ENCODE measurements at places on chromosomes 12 and 14.

- DNase-seq = no peak
These were observed 46.5 kb downstream of the SPATS2 start for GRCh38 chr12:49413796-49414195.

DNA sequence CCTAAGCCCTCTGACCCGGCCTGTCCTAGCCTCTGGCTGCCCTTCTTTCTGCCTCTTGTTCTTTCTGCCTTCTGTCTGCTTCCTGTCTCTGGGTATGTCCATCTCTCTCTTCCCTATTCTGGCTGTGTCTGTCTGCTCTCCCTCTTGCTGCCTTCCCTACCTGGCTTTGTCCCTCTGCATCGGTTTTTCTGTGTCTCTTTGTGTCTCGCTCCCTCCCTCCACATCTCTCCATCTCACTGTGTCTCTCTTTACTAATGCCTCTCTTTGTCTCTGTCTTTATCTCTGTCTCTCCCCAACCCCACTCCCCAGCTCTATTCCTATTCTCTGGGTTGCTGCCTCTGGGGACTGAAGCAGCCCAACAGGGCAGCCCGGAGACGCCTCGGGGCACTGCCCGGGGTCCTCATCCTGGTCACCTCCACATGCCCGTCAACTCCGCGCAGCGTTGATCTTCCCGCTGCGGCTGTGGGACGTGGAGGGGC is 10.1 kb downstream of the SHMT2 start:
- DNase-seq = no peak

DNA sequence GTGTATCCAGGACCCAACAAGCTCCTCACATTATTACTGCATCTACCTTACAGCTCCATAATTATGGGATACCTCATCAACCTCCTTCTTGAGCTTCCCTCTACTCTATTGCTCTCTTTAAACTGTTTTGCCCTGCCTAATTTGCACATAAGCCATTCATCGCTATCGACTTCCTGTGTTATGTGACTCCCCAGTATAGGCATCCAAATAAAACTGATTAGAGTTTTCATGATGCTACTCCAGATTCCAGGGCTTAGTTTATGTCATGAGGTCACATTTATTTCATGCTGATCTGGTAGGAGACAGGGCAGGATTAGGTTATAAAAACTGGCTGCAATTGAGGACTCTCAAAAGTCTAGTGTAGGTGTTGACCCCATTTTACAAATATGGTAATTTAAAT is 569.9 kb upstream of the MGAT4C start:
- no peak for DNase-seq

DNA sequence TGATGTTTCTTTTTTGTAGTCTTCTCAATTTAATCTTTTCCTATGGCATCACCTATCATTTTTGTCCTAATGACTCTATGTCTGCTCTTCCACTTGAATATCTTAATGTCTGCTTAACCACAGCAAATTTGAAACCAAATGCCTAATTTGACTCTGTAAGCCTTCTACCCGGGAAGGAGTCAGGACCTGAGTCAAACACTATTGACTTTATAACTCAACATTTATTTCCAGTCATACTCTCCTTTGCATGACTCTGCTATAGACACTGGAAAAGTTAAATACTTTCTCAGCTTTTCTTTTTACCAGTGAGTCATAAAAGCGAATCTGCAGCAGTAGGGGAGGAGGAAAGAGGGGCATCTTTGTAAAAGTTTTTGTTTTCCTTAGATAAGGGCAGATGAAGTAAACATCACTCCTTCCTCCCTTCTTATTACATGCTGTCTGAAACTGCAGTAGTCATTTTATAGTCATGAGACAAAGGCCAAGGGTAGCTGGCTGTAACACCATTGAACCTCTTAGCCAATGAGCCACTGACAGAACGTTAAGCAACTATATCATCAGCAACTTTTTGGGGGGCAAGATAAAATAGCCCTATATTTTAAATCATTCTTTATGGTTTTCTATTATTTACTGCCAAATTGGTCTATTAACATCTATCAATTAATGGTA is 179.3 kb downstream of the MIPOL1 start:
- no peak for DNase-seq

GRCh38 chr14:61812347-61813095 is 50.3 kb downstream of the SNAPC1 start:
- DNase-seq = no peak

DNA sequence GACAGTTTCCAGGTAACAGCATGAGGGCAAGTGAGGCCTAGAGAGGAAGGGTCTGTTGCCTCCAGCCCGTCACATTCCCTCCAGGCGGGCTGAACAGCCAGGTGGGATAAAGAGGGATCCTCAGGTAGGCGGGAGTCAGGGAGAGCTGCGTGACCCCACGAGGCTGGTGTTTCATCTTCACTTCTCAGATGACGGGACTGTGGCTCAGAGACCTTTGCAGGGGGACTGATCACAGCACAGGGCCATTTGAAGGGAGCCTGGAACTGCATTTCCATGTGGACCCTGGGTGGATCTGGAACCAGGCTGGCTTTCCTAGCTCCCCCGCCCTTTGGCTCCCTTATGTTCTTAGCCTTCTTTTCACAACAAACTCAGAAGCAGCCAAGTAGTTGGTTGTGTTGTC is 37.4 kb downstream of the SH2B3 start:
- DNase-seq = no peak

- DNase-seq = no peak
These were observed 7.1 kb downstream of the ABCC9 start for GRCh38 chr12:21934173-21934572.

- DNase-seq = no peak
These were observed 218.0 kb downstream of the PPM1H start for GRCh38 chr12:62716866-62717525.

- DNase-seq = no peak
These were observed 14.7 kb downstream of the RITA1 start for GRCh38 chr12:113200021-113200797.

DNA sequence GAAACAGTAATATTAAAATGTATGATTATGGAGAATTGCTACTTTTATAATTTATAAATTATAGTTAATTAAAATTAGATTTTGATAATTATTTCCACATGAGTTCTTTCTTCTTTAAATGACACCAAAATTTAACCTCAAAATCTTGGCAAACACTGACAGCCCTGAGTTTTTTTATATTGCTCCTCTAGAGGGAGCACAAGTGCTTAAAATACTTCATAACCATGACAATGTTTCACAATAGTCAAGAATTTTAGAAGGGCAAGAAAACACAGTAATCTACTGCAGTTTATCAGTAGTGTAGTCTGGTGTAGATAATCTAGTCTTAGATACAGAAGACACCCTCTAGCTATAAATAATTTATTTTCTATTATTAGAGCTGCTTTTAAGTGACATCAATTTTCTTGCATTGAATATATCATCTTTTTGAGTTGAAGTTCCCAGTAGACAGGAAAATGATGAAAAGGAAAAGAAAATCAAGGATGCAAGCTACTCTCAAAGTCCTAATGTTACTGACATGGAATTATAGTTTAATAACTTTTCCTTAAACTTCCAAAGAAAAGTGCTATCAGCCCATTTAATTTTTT is 14.3 kb upstream of the PTGER2 start:
- no peak for DNase-seq

- DNase-seq = no peak
These were observed 4.5 kb downstream of the C1QL4 start for GRCh38 chr12:49332441-49332861.

- DNase-seq = no peak
These were observed 84.1 kb upstream of the RESF1 start for GRCh38 chr12:31874961-31875608.

GRCh38 chr14:76502638-76503037 is 126.7 kb downstream of the ESRRB start:
- DNase-seq = no peak

DNA sequence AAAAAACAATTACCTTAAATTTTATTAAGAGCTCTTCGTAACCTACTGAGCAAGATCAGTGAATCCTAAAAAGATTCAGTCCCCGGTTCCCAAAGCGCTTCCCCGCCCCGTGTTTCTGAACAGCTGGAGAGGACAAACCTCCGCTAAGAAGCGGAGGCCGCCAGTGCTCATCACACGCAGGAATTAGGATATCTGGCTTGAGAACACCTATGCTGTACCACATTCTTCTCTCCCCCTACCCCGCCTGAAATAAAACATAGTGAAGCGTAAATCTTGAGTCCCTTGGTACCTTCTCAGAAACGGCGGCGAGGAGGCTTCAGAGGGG is 774 bp upstream of the WDR20 start:
- DNase-seq = no peak

- DNase-seq = no peak
These were observed 3.1 kb upstream of the TXNRD1 start for GRCh38 chr12:104212516-104212915.

DNA sequence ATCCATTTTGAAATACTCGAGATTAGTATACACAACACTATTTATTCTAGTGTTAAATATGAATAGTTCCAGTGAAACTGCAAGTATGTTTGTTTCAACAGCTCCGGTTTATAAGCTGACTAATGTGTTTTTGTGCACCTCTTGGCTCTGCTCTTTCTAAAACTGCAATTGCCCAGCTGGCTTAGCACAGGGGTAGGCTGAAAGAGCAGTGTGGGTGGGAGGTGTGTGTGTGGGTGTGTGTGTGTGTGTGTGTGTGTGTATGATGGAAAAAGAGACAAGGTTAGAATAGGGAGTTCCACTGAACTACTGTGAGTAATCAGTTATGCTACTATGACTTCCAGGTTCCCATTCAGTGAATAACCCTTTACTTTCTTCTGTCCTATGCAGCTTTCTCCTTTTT is 37.8 kb upstream of the DDHD1 start:
- DNase-seq = no peak
